ENCODE measurements at places on chromosomes 5 and 9. TPM values are rescaled to one million over a fixed set of nuclear protein-coding genes. Genes with fewer than 3 reads are reported as not detected.

The ADAMTS13 gene
- total RNA-seq = 5.3 TPM

DNA sequence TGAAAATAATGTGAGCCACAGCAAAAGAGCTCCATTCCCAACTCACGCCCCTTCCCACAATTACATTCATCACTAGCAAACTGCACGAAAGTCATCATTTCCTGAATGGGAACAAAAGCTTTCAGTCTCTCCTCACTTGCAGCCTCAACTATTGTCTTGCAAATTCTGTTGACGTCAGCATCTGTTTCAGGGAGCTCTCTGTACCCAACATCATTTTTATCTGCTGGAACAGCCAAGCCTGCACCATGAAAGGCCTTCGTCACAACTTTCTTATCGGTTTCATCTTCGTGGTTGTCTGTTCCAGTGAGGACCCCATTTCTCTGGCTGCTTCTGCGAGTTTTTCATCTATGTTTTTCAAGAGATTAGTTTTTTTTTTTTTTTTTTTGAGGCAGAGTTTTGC, 14.3 kb upstream of the RNF130 start:
- DNase-seq = no peak

DNA sequence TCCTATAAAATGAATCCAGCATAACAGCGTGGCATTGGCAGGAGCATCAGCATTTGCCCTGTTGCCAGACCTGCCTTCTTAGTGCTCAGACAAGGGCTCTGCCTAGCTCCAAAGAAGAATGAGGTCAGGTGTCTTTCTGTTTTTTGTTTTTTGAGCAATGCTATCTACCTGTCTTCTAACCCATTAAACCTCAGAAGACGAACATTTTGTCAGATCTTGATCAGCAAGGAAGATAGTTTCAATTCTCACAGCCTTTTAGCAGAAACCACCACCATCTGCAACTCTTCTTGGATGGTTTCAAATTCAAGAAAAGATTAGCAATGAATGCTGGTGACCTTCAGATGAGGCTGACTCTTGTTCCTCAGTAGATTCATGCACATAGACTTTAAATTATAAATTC, 103.5 kb upstream of the IQGAP2 start:
- DNase-seq = no peak

The SPATA31E1 gene
- total RNA-seq = not detected

The TAF11L5 gene
- not detected for total RNA-seq

GRCh38 chr5:68227532-68228160, 12.1 kb downstream of the PIK3R1 start:
- DNase-seq = no peak

- no peak for DNase-seq
Observed at GRCh38 chr9:133518706-133519449, 5.9 kb downstream of the MYMK start.

GRCh38 chr9:135068776-135069415, 18.6 kb upstream of the OLFM1 start:
- no peak for DNase-seq

The IFNA2 gene
- total RNA-seq = not detected

The OLFML2A gene
- 1.1 TPM for total RNA-seq

GRCh38 chr5:138246334-138246733, 28.1 kb downstream of the GFRA3 start:
- DNase-seq = peak; percentile 58

The SEMA6A gene
- 26.3 TPM for total RNA-seq

- no peak for DNase-seq
Observed at GRCh38 chr5:33582417-33582816, 141.7 kb downstream of the TARS1 start.

DNA sequence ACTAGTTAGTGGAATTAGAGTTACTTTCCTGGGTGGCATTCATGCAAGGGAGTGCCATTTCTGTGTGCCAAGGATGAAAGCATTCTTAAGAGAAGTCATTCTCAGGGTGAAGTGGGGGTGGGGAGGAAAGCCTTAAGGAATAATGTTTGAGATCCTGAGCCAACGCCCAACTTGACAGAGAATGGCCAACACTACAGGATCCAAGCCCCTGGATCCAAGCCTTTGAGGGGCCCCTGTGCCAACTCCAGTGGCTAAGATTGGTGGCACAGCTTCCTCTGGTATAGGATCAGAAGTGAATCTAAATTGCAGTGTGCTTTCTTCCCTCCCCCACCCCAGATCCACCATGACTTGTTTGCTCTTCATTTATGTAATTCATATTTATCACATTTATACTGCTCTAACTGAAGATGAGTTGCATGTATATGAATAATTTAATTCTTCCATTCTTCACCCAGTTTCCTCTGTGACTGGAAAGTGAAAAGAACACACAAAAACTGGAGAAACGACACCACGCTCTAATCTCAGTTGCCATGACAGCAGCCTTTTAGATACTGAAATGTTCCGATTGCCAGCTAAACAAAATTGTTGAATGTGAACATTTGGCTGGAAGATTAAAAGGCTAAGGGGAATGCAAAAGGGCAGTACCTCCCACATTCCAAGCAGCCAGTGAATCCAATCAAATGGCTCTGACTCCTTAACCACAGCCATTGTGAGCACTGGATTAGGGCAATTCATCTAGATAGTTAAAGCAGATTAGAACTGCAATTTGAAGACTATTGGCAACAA, 4.5 kb downstream of the ZNF608 start:
- peak; percentile 65 for DNase-seq

- no peak for DNase-seq
Observed at GRCh38 chr5:116507941-116508655, 66.5 kb downstream of the SEMA6A start.

The DIRAS2 gene
- 0.16 TPM for total RNA-seq

The HSPB3 gene
- total RNA-seq = 0.54 TPM

DNA sequence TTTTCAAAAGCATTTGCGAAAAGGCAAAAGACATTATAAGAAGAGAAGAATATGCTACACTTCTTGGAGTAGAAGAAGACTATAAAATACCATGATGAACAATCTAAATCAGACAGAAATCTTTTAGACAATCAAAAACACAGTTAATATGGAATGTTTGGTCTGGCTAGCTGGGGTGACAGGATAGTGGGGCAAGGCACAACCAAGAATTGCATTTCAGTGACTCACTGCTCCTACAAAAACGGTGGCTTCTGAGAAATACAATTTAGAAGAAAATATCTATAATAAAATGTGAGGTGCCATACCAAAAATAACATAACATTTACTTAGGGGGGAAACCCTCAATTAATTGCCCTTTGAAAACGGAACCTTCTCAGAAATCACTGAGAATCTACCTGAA, 363.4 kb downstream of the NPR3 start:
- DNase-seq = no peak

- no peak for DNase-seq
Observed at GRCh38 chr5:124823380-124823779, 76.9 kb upstream of the ZNF608 start.

The ANKRD34B gene
- not detected for total RNA-seq

The PAIP1 gene
- 121 TPM for total RNA-seq

DNA sequence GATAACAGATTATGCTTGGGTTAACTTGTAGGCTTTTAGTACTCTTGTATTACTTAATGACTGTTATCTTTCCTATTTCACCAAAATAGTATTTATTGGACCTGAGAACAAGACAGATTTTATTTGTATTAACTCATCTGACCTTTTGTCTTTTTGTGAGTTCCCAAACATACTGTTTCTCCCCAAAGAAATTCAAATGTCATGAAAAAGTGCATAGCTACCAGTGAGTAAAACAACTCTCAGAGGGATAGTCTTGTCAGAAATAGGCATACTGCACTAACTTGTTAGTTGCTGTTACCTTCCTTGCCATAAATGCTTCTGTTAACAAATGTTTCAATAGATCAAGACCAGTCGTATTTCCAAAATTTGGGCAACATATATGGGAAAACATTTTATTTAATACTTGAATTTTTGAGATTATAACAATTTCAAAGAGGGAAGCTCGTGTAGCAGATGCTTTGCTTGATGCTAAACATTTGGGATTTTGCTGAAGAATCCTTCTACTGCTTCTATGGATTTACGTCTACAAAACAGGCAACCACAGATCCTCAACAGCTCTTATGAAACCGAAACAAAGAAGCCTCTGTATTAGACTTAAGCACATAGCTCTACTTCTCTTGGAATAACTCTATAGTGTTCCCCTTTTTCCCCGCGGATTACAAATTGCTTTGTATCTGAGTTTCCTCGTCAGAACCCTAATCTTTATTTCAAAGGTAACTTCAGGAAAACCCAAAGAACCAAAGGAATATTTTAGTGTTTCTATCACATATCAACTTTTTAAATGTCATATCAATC, 248.8 kb downstream of the MCTP1 start:
- DNase-seq = no peak

- no peak for DNase-seq
Observed at GRCh38 chr9:38257626-38258215, 134.8 kb upstream of the ALDH1B1 start.

GRCh38 chr9:96500696-96501632, 51.0 kb downstream of the HABP4 start:
- no peak for DNase-seq

The RNF180 gene
- 0.61 TPM for total RNA-seq

The PALM2AKAP2 gene
- 0.54 TPM for total RNA-seq

GRCh38 chr5:32147236-32147635, 26.9 kb downstream of the GOLPH3 start:
- no peak for DNase-seq

The ARHGEF37 gene
- total RNA-seq = 0.70 TPM

- no peak for DNase-seq
Observed at GRCh38 chr5:78090002-78090401, 204.5 kb downstream of the AP3B1 start.

- DNase-seq = peak; percentile 63
Observed at GRCh38 chr5:134245101-134245604, 19.3 kb upstream of the PPP2CA start.

The CDKN2B-AS1 gene
- 1.2 TPM for total RNA-seq

The UGT3A1 gene
- not detected for total RNA-seq

- no peak for DNase-seq
Observed at GRCh38 chr5:93874080-93874479, 132.7 kb upstream of the POU5F2 start.

The WNK2 gene
- total RNA-seq = 23.4 TPM

GRCh38 chr5:54944364-54944763, 41.0 kb downstream of the ESM1 start:
- DNase-seq = peak; percentile 10

- no peak for DNase-seq
Observed at GRCh38 chr5:133932441-133933168, 35.8 kb downstream of the C5orf15 start.

DNA sequence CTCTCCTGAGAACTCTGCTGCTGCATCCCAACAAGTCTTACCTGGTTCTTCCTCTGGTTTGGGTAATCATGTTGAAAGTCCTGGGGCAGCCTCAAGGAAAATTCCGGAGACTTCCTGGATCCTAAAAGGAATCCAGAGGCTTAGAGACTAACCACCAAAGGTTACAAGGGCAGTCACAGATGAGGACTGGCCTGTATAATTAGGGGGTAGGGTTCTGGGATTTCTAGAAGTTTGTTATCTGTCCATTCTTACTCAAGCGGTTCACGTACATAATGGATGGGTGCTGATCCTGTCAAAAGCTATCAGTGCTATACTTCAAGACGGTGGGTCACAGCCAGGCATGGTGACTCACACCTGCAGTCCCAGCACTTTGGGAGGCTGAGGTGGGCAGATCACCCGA, 51.4 kb upstream of the EPB41L4B start:
- peak; percentile 52 for DNase-seq

The ACSL6 gene
- total RNA-seq = 0.19 TPM

DNA sequence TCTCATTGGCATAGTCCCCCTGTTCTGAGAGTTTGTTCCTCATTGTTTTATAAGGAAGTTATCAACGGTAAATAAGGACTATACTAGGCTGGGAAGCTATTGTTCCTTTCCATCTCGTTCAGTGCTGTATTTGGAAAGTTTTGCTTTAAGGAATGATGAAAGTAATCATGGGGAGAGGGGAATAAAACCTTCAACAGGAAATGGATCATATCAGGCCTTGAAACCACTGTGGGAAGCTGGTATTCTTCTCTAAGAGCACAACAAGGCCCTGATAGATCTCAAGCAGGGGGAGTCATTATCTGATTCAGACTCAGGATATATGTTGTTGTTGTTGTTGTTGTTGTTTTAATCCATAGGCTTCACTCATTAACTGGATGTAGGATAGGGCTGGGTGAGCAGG, 474.5 kb downstream of the ENC1 start:
- no peak for DNase-seq

DNA sequence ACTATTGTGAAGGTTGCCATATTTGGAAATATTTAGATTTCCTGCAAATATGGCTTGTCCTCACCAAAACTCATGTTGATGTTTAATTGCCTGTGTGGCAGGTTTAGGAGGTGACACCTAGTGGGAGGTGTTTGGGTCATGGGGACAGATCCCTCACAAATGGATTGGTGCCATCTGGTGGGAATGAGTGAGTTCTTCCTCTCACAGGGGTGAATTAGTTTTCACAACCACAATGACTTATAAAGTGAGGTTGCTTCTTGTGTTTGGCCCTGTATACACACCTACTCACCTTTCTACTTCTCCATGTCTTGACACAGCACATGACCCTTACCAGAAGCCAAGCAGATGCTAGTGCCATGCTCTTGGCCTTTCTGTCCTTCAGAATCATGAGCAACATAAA, 41.1 kb downstream of the ISOC1 start:
- peak; percentile 46 for DNase-seq

The GABRA6 gene
- not detected for total RNA-seq
